Bronchial epithelial cell (primary cell): ENCODE measurements at places on chromosomes 3 and 15.

- peak; percentile 50 for DNase-seq
Measured at GRCh38 chr15:81573098-81573746, 199.2 kb upstream of the TMC3 start.

DNA sequence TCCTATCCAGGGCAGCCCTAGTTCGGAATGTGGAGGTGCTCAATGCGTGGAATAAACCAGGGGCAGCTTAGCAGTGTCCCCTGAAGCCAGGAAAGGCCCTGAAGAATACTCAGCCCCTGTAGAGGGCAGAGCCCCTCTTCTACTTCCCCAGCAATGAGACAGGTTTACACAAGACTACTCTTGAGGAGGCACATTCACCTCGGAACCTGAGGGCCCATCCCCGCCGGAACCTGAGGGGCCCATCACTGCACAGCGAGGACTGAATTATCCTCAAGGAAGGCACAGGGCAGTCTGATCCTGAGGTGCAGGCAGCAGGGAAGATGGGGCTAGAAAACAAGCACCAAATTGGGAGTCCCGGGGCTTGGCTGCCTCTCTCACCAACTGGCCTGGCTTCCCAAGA, 22.2 kb downstream of the CCDC13 start:
- DNase-seq, result no peak

DNA sequence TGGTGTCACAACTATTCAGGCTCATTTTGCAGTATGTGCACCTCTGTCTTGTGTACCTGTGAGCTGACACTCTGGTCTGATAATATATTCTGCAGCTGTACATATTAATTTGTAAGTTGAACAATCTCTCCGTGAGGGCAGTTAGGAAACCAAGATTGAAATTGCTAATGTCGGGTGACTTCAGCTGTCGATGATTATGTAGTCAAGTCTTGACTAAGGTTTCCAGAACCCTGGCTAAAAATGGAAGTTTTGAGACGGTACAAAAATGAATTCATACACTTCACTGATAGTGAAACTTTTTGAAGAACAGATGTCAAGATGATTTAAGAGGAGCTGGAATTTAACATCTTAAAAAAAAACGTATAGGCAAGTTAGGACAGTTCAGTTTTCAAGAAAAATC, 196.8 kb upstream of the ICE2 start:
- no peak for DNase-seq

DNA sequence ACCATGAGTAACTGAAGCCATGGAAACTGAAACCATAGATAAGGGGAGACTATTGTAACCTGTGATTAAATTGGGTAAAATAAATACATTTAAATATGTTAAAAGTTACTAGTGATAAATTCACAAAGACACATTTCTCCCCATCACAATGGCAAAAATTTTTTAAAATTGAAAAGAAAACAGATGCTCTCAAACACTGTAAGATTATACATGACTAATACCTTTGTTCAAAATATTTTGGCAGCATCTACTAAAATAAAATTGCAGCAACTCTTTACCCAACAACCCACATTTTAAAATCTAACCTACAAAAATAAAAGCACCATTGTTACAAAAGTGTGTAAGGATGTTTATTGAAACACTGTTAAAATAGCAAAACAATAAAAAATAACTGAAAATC, 93.3 kb downstream of the CLASP2 start:
- no peak for DNase-seq

DNA sequence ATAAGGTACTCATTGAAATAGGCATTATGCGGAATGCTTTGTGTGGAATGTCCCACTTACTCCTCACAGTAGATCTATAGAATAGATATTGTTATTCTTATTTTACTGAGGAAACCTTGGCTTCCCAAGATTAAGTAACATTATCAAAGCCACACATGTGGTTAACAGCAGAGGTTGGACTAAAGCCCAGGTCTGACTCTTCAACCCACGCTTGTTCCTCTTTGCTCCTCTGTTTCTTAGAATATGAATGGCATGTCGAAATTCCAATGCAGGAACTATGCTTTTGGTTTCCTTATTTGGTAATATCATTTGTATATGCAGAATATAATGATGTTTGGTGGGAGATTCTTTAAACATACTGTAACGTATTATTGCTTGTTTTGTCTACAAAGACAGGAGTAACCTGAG, 818.8 kb upstream of the LMCD1 start:
- DNase-seq, result peak; percentile 92

- no peak for DNase-seq
Measured at GRCh38 chr15:95929232-95929846, 401.2 kb upstream of the NR2F2 start.

GRCh38 chr15:51327081-51327480, 11.3 kb downstream of the CYP19A1 start:
- DNase-seq, result no peak

- no peak for DNase-seq
Measured at GRCh38 chr3:101603184-101603583, 29.2 kb downstream of the PCNP start.

GRCh38 chr15:70385711-70386110, 288.0 kb upstream of the TLE3 start:
- no peak for DNase-seq

GRCh38 chr15:99239545-99240198, 9.7 kb downstream of the TTC23 start:
- no peak for DNase-seq

DNA sequence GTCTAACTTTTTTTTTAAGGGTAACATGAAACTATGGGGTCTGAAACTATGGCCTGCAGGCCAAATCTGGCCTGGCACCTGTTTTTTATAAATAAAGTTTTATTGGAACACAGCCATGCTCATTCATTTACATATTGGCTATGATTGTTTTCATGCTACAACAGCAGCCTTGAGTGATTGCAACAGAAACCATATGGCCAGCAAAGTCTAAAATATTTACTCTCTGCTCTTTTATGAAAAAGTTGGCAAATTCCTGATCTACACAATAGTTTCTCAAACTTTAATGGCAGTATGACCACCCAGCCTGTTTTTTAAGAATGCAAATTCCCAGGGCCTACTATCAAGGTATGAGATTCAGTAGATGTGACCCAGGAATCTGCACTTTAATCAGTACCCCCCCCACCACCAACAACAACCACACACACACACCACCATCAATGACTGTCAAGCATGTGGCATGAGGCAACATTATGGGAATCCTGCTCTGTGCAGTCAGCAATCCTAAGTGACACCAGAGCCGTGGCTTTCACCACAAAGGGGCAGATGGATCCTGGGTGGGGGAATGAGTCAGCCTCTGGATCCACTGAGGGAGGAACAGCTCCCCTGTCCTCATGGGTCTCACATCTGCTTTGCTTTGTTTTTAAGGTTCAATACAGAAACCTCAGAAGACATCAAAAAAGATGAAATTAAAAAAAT, 142.8 kb downstream of the NTRK3 start:
- no peak for DNase-seq

DNA sequence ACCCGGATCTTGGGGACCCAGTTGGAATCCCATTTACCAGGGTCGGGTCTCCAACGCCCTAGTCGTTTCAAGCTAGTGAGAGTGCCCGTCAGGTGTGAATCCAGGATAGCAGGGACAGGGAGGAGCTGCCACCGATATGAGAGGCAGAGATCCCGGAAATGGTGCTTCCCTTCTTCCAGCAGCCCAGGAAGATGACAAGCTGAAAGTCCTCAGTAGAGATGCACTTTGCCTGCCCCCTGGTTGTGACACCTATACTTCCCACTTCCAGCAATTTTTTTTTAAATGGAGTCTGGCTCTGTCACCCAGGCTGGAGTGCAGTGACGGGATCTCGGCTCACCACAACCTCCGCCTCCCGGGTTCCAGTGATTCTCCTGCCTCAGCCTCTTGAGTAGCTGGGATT, 503.0 kb downstream of the NTRK3 start:
- no peak for DNase-seq

DNA sequence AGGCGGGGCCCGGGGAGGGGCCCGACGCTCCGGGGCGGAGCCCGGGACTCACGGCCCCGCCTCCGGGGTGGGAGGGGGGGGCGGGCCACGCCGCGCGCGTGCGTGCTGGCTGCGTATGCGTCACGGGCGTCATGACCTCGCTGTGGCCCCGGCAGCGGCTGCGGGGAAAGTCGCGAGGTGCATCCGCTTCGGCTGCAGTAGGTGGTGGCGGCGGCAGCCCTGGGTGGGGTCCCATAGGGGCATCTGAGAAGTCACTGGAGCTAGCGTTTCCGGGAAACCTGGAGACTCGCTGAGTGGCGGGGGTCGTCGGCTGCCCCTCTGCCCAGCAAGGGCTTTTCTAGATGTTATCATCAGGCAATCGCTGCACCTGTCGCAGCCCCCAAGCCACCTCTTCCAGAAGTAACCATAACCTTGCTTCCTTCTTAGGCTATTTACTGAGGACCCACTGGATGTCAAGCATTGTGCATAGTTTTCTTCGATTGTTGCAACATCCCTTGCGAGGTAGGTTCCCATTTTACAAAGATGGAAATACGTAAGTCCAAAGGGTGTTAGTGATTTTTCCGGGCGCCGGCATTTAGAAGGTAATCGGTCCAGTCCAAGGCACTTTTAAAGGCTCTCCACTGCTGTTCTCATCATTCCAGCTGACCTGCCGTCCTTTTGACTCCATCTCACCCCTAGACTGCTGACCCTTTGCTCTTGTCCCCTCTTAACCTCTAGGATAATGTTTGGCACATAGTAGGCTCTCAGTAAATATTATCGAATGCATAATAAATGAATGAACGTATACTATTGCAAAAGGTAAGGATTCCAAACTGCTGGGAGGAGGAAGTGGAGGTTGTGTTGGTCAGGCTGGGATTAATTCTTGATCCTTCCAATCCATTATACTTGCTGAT, at the start of gene GDPGP1:
GDPGP1 (plus strand) TSS at position 114 of the 893 bp plus-strand sequence. CDS start 6,700 bp downstream, outside the sequence.
- DNase-seq, result no peak

DNA sequence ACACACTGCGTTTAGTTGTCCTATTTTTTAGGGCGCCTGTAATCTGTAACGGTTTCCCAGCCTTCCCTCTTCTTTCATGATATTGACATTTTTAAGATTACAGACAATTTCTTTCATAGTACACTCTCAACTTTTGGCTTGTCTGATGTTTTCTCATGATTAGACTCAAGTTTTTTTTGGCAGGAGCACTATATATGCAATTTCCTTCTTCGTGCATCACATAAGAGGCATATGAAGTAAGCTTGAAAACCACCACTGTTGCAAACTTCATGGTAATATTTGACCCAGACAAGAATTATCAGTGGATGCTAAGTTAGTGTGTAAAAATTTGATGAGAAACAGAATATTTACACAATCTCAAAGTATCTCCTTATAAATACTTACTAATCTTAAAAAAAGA, 119.2 kb upstream of the CMC1 start:
- no peak for DNase-seq
